Panc1 (cell line): ENCODE measurements at places on chromosomes 3 and 15. TPM values are rescaled to one million over a fixed set of nuclear protein-coding genes. Genes with fewer than 3 reads are reported as not detected.

Gene ASB14
- total RNA-seq = not detected

Gene CALML4
- total RNA-seq = 5.4 TPM

Gene PLSCR4
- total RNA-seq = 3.5 TPM

Gene RGMA
- total RNA-seq = 0.62 TPM

Gene CADM2
- 0.64 TPM for total RNA-seq

Gene CCDC54
- total RNA-seq = not detected

Gene VIPR1
- 0.41 TPM for total RNA-seq

Gene COL8A1
- total RNA-seq = 0.13 TPM

Gene RBPMS2
- total RNA-seq = 33.7 TPM

Gene LRRC15
- total RNA-seq = 0.28 TPM

Gene SKOR1
- total RNA-seq = 0.21 TPM

Gene C3orf20
- total RNA-seq = not detected

Gene MAGEL2
- not detected for total RNA-seq

Gene CTXN2
- total RNA-seq = 0.05 TPM

Gene NEK10
- 5.7 TPM for total RNA-seq

Gene TMEM40
- total RNA-seq = 1.3 TPM

Gene PEX5L
- total RNA-seq = 0.23 TPM

Gene ABHD17C
- 16.3 TPM for total RNA-seq

Gene HRH1
- 4.6 TPM for total RNA-seq

Gene FANCD2OS
- total RNA-seq = not detected

Gene PTPN9
- total RNA-seq = 38.4 TPM

Gene HERC2
- 69.7 TPM for total RNA-seq

Gene SH3GL3
- total RNA-seq = not detected

Gene LTF
- total RNA-seq = not detected

Gene FSIP1
- 1.4 TPM for total RNA-seq
